Natural killer cell (primary cell): ENCODE measurements at places on chromosomes 11 and 22.

DNA sequence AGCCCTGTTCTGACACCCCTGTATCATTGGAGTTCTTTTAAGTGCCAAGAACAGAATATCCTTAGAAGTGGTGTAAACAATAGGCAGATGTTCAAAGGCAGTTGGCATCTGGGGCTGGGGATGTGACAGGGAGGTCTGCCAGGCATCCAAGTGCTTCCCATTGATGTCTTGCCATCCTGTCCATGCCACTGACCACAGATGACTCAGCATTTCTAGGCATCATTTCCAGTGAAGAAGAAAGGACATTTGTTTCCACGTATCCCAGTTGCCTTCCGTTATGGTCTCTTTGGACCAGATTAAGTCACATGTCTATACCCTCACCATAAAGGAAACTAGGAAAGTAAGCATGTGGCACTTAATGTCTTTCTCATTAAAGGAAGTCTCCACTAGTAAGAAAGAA lies 76.7 kb upstream of the BARX2 start:
- no peak for DNase-seq
- no peaks in the 10 kb centered on the region for H3K36me3 ChIP-seq
- H3K27me3 ChIP-seq, result no peaks in the 10 kb centered on the region
- no peak overlapping the region for H3K4me3 ChIP-seq

DNA sequence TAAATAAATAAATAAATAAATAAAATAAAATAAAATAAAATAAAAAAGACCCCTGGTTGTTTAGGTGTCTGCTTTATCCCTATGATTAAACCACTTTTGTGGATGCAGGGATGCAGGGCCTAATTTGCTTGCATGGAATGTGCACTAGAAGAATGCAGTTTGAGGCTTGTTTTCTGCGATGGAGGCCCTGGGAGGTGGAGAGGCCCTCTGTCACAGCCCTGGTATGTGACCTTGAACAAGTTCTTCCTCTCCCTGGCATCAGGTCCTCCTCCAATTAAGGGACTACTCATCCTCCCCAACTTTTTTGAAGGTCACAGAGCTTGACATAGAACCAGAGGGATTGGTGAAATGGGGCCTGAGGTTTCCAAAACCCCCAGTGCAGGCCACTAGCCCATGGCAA lies 22.7 kb downstream of the KCNJ4 start:
- no peaks in the 10 kb centered on the region for H3K4me1 ChIP-seq
- no peak overlapping the region for H3K4me3 ChIP-seq
- DNase-seq, result no peak
- no peaks in the 10 kb centered on the region for H3K36me3 ChIP-seq
- H3K27me3 ChIP-seq, result no peaks in the 10 kb centered on the region

- no peak overlapping the region for H3K27ac ChIP-seq
- no peak for DNase-seq
- no peak overlapping the region for H3K4me3 ChIP-seq
- H3K4me1 ChIP-seq, result no peaks in the 10 kb centered on the region
These were observed 18.5 kb downstream of the ENDOD1 start for GRCh38 chr11:95108159-95108611.

- peak; percentile 19 for DNase-seq
- no peak overlapping the region for H3K27ac ChIP-seq
- peaks cover 38% of the 10 kb centered on the region for H3K4me1 ChIP-seq
- peak overlapping the region; percentile 35 for H3K4me3 ChIP-seq
- H3K27me3 ChIP-seq, result no peaks in the 10 kb centered on the region
These were observed 612 bp downstream of the GTSE1 start for GRCh38 chr22:46297151-46297812.

- no peaks in the 10 kb centered on the region for H3K27me3 ChIP-seq
- no peaks in the 10 kb centered on the region for H3K4me1 ChIP-seq
- no peak overlapping the region for H3K27ac ChIP-seq
- H3K36me3 ChIP-seq, result no peaks in the 10 kb centered on the region
- no peak overlapping the region for H3K4me3 ChIP-seq
These were observed 1684.7 kb upstream of the RAG2 start for GRCh38 chr11:38282718-38283117.

- peaks cover 14% of the 10 kb centered on the region for H3K4me1 ChIP-seq
- H3K4me3 ChIP-seq, result no peak within 1 kb of the TSS
- no peaks in the 10 kb centered on the region for H3K36me3 ChIP-seq
- DNase-seq, result no peak
These were observed at the start of gene IGSF22 for GRCh38 chr11:18726040-18726439. Gene IGSF22, minus strand, starts transcription at chr11:18726188. Its CDS starts 1,952 bp downstream, at chr11:18724236.
